ENCODE measurements at places on chromosomes 5 and 9. TPM values are rescaled to one million over a fixed set of nuclear protein-coding genes. Genes with fewer than 3 reads are reported as not detected.

The SPATA31C1 gene
- total RNA-seq: not detected

The PKD2L2 gene
- total RNA-seq: not detected

The CNTNAP3B gene
- 163 TPM for total RNA-seq

The ANKRD31 gene
- 0.10 TPM for total RNA-seq

The PTPN3 gene
- total RNA-seq: 0.19 TPM

The C5orf46 gene
- total RNA-seq: not detected

The NIM1K gene
- total RNA-seq: not detected

The AMBP gene
- not detected for total RNA-seq

The CDHR2 gene
- total RNA-seq: not detected

The SURF1 gene
- 11.7 TPM for total RNA-seq

The ZNF462 gene
- total RNA-seq: 18.0 TPM

The GABRA1 gene
- not detected for total RNA-seq

The PSD2 gene
- not detected for total RNA-seq

The RANBP17 gene
- 11.1 TPM for total RNA-seq

The SHC3 gene
- 0.29 TPM for total RNA-seq

The NUTM2G gene
- total RNA-seq: not detected

The SNX30 gene
- 10.1 TPM for total RNA-seq

The ACO1 gene
- 64.4 TPM for total RNA-seq

The TIMD4 gene
- not detected for total RNA-seq

The OTP gene
- total RNA-seq: not detected

The TAF11L10 gene
- not detected for total RNA-seq

The TBC1D2 gene
- 8.5 TPM for total RNA-seq

The GDA gene
- not detected for total RNA-seq

The HTR4 gene
- total RNA-seq: 0.10 TPM

The TUT7 gene
- 26.8 TPM for total RNA-seq

The MEGF10 gene
- total RNA-seq: 4.6 TPM

The ZNF454 gene
- 1.1 TPM for total RNA-seq

The SCGB3A2 gene
- not detected for total RNA-seq

The ZNF883 gene
- total RNA-seq: 0.65 TPM

The ZFP37 gene
- 1.1 TPM for total RNA-seq

The FCN2 gene
- total RNA-seq: not detected

The PRRX2 gene
- total RNA-seq: 0.38 TPM

The SAPCD2 gene
- total RNA-seq: 14.7 TPM

The CCDC152 gene
- total RNA-seq: 0.33 TPM

The TNC gene
- 2.7 TPM for total RNA-seq

The SPATA31E1 gene
- total RNA-seq: not detected

The FGF10 gene
- total RNA-seq: not detected

The PPP2R2B gene
- total RNA-seq: not detected

The LRRC26 gene
- total RNA-seq: not detected

The BTNL3 gene
- not detected for total RNA-seq

The MAMDC2 gene
- total RNA-seq: 8.5 TPM

The OR13F1 gene
- total RNA-seq: not detected

The NMUR2 gene
- not detected for total RNA-seq

The FAM153A gene
- not detected for total RNA-seq

The VLDLR gene
- 12.4 TPM for total RNA-seq

The FBXO38 gene
- 72.4 TPM for total RNA-seq

The PCDHB7 gene
- total RNA-seq: 0.57 TPM

The PCDHGB5 gene
- 22.4 TPM for total RNA-seq

The TRAPPC13 gene
- 20.3 TPM for total RNA-seq

The LCN10 gene
- not detected for total RNA-seq

The TEK gene
- total RNA-seq: 89.3 TPM

The CCDC180 gene
- total RNA-seq: 2.2 TPM

The GABRA6 gene
- not detected for total RNA-seq

The PHPT1 gene
- 106 TPM for total RNA-seq
